Retina (tissue), 1 donor: ENCODE measurements at places on chromosomes 1 and 21.

- DNase-seq = no peak
Measured at GRCh38 chr1:208036106-208036808, 125.3 kb upstream of the CD34 start.

- DNase-seq = no peak
Measured at GRCh38 chr1:239884796-239885195, 206.9 kb upstream of the FMN2 start.

GRCh38 chr1:66933887-66934700 is 9.3 kb downstream of the MIER1 start:
- DNase-seq = no peak

GRCh38 chr1:205994346-205994745 is 8.8 kb downstream of the RAB7B start:
- peak; percentile 52 for DNase-seq

- DNase-seq = peak; percentile 54
Measured at GRCh38 chr1:157369808-157370521, 182.3 kb downstream of the FCRL5 start.

- DNase-seq = peak; percentile 65
Measured at GRCh38 chr1:27615346-27616192, 11.6 kb upstream of the AHDC1 start.

DNA sequence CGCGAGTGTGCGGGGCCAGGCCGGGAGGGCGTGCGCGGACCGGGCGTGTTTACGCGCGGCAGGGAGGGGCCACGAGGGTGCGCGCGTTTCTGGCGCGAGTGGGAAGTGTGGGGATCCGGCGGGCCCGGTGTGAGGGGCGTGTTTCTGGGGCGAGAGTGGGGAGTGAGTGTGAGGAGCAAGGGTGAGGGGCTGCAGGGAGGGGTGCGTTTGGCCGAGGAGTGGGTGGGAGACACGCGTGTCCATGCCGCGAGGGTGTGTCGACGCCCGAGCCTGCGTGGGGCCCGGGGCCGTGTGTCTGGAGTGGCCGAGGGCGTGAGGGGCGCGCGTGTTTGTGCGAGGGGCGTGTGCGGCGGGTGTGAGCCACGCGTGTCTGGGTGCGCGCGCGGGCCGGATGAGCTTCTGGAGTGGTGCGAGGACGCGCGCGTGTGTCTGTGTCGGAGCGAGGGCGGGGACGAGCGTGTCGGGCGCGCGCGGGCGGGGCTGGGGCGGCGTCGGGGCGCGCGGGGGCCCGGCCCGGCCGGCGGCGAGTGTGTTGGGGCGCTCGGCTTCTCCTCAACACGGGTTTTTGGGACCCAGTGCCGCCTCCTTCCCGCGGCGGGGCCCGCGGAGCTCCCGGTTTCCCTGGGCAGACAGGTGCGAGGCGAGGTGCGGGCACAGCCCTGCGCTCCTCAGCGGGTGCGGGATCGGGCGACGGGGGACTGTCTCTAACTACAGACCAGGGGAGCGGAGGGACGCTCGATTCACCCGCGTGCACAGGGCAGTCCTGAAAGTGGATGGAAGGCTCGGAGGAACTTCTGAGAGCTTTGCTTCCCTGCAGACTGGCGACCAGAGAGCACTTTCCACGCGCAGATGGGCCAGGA is 65.8 kb upstream of the VAMP3 start:
- peak; percentile 70 for DNase-seq

GRCh38 chr1:195876792-195877191 is 731.4 kb downstream of the KCNT2 start:
- no peak for DNase-seq

- DNase-seq = no peak
Measured at GRCh38 chr1:25562101-25562927, 18.9 kb downstream of the LDLRAP1 start.

GRCh38 chr1:81371864-81372263 is 428.9 kb upstream of the ADGRL2 start:
- DNase-seq = no peak
